ENCODE measurements at places on chromosomes 5 and 9.

GRCh38 chr9:95030920-95031642 is 286.4 kb downstream of the FANCC start:
- DNase-seq: no peak

- no peak for DNase-seq
These were observed 53.2 kb downstream of the NAA35 start for GRCh38 chr9:85994191-85994590.

- DNase-seq: no peak
These were observed 568.5 kb downstream of the PDE4D start for GRCh38 chr5:59325070-59325469.

GRCh38 chr5:83957188-83957587 is 236.5 kb upstream of the HAPLN1 start:
- no peak for DNase-seq

DNA sequence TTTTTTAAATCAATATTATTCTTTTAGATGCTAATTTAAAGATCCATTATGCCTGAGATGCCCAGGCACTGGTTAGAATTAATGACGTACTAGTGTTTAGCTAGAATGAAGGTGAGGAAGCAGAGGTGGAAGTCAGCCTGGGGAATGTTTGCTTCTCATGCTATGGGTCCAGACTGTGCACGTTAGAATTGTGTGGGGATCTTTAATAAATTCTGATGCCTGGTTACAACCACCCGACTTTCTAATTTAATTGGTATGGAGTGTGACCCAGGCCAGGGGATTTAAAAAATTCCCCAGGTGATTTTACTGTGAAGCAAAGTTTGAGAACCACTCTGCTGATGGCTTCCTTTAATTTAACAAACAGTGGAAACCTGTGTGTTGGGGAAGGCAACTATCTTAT is 111.1 kb downstream of the DOCK2 start:
- DNase-seq: no peak

DNA sequence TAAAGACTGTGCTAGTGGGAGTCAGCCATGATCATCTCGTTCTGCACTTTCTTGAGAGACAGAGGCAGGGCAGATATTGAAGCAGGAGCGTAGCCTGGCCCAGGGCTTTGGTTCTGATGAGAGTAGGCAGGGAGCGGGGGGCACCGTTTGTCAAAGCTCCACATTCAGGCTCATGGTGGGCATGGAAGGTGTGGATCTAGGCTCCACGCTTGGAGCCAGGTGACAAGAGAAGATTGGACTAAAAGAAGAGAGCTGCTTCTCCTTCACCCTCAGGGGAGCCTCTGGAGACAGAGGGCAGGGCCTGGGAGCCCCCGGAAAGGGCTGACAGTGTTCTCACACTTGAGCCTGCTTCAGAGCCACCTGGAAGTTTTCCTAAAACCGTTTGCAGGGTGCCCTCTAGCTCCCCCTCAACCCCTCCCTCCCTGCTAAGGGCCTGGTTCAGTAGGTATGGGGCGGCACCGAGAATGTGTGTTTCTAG is 24.7 kb upstream of the FCN2 start:
- DNase-seq: no peak

- DNase-seq: no peak
These were observed 39.7 kb downstream of the EGFLAM start for GRCh38 chr5:38297830-38298608.
